Renal cortex interstitium (tissue), 15 donors: ENCODE measurements at places on chromosomes 11 and 22. TPM values are rescaled to one million over a fixed set of nuclear protein-coding genes. Genes with fewer than 3 reads are reported as not detected.

MS4A12 gene
- polyA plus RNA-seq: not detected

SPI1 gene
- 2.8 TPM for polyA plus RNA-seq

- no peak for DNase-seq
Measured at GRCh38 chr22:37229805-37230672, 14.0 kb downstream of the RAC2 start.

SLC22A9 gene
- not detected for polyA plus RNA-seq

CD3E gene
- polyA plus RNA-seq: 0.39 TPM

- no peak for DNase-seq
Measured at GRCh38 chr22:39528681-39529486, 3.7 kb downstream of the RPS19BP1 start.

DNA sequence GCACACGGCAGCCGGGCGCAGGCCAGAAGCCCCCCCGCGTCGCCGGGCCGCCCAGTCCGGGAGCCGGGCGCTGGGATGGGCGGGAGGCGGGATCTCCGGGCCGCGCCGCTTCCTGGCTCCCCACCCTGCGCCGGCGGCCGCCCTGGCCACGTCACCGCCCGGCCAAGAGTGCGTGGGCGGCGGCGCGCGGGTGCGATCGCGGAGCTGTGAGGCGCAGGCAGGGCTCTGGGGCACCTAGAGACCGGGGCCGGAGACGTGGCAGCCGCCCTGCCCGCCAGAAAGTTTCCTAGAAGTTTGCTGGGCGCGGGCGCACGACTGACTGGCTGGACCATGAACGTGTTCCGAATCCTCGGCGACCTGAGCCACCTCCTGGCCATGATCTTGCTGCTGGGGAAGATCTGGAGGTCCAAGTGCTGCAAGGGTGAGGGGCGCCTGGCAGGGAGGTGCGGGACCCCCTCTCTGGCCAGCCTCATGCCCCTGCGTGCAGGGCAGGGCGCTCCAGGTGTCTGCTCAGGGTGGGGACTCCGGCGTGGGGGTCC lies at the start of gene KDELR3:
Gene KDELR3, plus strand, starts transcription at position 193 of the 539 bp plus-strand sequence. Its CDS starts 138 bp downstream, at position 331.
- no peak for DNase-seq

DNA sequence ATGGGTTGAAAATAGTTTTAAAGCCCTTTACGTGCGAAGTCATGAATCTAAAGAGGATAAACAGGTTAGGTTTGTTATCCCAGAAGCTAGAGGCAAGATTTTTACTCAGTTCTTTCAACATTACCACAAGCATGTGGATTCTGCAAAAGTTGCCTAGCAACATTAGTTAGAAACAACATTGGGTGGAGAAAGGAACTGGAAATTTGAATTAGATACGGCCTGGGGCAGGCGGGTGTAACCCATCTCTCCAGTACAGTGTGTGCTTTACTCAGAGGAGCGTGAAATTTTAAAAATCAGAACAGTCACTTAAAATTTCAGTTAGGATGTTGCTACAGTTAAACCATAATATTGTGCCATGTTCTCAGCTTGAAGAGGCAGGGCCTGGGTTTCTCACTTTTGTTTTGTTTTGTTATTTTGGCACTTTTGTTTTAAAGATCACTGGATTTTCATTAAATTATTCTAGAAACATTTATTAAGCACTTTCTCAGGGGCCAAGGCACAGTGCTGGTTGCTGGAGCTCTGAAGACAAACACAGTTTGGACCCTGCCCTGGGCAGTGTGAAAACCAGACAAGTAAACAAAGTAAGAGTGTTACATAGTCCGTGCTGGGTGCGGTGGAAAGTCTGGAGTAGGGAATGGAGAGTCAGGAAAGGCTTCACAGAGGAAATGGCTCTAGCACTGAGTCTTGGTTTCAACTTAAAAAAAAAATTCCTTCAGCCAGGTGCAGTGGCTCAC lies 4.4 kb upstream of the WEE1 start:
- DNase-seq: no peak

TNRC6B gene
- polyA plus RNA-seq: 13.9 TPM

- DNase-seq: no peak
Measured at GRCh38 chr11:79461144-79461543, 20.3 kb upstream of the TENM4 start.

GRCh38 chr11:131669401-131669780 lies 299.0 kb downstream of the NTM start:
- DNase-seq: no peak

CBLIF gene
- polyA plus RNA-seq: 0.32 TPM

DNA sequence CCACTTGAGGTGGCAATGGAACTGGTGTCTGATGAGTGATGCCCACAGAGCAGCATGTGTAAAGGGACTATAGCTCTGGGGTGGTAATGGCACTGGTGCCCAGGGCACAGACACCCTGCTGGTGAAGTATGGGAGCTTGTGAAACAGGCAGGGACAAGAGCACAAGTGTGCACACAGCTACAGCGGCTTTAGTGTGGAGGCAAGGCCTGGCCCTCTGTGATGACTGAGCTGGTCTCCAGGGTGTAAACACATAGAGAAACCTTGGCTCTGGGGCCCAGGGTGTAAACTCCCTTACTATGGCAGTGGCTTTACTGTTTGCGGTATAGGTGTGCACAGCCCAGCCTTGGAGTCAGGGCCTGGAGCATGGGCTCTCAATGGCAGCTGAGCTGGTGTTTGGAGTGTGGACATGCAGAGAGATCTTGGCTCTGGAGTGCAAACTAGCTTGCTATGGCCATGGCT lies 46.3 kb downstream of the BIRC2 start:
- DNase-seq: no peak

DNA sequence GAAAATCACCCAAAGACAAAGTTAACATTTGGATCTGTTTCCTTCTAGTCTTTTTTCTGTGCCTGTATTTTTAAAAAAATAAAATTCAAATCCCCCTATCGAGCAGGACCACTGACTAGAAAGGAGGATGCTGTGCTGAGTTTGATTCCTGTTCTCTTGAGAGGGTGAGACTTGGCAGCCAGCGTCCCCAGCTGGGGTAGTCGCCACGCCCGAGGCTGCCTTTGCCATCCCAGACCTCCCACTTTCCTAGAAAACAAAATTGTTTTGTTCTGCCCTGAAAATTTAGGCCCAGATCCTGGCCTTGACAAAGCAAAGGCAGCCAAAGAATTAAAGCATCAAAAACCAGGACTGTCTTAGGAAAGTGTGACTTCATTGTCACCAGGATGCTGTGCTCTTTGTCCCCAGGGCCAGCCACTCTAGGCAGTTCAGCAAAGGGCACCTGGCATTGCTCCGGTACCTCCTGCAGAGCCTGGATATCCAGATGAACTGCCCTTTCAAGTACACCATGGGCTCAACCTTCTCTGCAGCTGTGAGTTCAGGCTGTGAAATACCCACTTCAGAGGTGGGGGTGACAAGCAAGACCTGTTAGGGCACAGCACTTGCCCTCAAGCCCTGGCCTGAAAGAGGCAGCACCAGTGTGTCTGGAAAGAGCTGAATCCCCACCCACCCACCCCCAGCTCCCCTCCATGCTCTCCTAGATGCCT lies 44.6 kb downstream of the KCNQ1OT1 start:
- no peak for DNase-seq

DNA sequence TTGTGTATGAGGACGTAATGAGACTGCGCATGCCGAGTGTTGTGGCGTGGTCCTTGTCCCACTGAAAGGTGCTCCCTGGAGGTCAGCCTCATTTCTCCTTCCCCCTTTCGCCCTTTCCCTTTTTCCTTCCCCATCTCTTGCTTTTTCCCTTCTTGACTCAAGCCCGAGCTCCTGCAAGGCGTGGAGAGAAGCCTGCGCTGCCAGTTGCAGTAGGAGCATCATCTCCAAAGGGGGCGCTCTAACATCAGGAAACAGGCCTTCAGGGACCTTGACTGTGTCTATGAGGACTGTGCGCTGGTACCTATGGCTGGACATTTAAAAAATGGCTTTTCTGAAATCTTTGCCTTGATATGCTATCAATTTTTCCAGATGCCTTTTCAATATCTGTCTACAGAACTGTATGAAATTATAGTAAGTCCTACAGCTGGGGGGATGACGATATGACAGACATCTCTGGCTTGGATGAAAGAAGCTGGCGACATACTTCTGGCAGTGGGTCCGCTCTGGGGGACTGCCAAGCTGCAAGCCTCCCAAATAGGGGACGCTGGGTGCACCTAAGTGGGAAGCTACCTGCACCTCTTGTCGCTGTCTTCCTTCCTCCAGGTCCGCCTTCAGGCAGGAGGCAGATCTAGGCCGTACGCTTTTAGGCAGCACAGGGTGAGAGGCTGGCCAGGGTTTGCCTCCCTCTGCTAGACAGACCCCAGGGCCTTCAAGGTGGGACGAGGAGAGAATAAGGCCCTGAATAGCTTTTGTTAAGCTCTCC lies 96.5 kb downstream of the NXPE2 start:
- peak; percentile 59 for DNase-seq

CASP12 gene
- 0.62 TPM for polyA plus RNA-seq

GRCh38 chr22:49699476-49699875 lies 128.2 kb downstream of the BRD1 start:
- no peak for DNase-seq

DNA sequence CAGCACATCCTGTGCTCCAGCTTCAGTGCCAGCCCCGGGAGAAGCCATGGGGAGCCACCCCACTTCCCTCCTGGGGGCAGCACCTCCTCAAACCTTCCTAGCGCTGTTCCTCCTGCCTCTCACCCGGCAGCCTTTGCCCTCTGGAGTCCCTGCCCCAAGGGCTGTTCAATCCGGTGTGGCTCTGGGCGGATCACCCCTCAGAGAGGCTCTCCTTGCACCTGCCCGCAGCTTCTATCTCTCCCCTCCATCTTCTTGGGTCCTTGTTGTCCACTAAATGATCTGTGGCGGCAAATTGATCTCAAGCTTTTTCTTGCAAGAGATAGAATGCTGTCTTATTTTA lies 18.1 kb upstream of the CDKN1C start:
- DNase-seq: no peak

DNA sequence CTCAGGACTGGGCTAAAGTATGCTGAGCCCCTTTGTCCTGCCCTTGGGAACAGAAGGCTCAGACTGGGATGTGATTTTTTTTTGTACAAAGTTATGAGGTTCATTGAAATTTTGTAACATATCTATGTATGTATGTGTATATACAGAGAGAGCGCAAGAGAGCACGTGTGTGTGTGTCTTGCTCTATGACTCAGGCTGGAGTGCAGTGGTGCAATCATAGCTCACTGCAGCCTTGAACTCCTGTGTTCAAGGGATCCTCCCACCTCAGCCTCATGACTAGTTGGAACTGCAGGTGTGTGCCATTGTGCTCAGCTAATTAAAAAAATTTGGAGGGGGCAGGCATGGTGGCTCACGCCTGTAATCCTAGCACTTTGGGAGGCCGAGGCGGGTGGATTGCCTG lies 5.7 kb downstream of the TMEM25 start:
- no peak for DNase-seq

DNA sequence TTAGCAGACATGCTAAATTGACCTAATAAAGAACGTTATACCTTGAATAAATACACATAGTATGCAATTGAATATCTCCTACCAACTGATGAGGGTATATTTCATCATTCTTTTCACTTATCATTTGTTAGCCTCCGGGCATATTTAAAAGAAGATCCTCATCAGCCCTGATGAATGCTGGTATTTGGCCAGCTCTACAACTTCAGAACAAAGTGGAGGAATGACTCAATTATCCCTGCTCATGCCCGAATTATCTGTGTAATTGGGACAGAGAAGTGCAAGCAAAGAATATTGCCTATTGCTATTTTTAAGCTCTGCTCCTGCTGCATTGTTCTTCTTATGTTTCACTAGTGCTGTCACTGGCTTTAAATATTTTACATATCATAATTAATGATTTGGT lies 622.1 kb downstream of the METTL15 start:
- no peak for DNase-seq

- DNase-seq: no peak
Measured at GRCh38 chr11:104967534-104968354, 630 bp downstream of the CASP4 start.

GRCh38 chr11:47998733-47999359 lies 18.5 kb downstream of the PTPRJ start:
- no peak for DNase-seq

DNA sequence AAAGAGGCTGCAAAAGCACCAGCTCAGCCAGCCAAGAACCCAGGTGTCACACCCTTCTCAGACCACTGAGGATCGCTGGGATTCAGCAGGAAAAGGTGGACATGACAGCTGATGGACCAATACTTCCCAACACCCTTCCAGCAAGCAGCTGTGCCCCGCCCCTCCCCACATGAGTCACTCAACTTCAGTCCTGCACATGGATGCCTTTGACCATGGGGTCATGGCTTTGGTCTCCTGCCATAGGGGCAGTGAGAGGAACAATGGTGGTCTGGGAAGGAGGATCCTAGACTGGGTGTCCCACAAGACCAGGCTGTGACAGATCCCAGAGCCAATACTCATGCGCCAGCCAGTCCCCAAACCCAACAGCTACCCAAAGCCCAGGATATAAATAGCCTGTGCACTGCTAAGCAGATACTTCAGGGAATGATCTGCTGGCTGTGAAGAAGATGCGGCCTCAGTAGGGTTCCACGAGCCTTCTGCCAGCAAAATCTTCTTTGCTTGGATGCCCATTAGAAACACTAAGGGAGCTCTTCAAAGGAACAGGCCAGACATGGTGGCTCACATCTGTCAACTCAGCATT lies 5.5 kb upstream of the RGL4 start:
- no peak for DNase-seq
